ENCODE measurements at places on chromosomes 6 and 20.

- DNase-seq: no peak
Measured at GRCh38 chr6:144106206-144106605, 10.8 kb upstream of the SF3B5 start.

DNA sequence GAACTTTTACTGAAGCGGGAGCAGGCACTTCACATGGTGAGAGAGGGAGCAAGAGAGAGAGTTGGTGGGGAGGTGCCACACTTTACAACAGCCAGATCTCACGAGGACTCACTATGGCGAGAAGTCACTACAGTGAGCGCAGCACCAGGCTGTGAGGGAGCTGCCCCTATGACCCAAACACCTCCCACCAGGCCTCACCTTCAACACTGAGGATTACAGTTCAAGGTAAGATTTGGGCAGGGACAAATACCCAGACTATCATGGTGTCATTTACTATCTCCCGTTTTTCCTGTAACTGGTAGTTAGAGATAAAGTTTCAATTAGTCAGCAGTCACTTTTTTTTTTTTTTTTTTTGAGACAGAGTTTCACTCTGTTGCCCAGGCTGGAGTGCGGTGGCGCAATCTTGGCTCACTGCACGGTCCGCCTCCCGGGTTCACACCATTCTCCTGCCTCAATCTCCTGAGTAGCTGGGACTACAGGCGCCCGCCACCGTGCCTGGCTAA is 7.8 kb downstream of the RBCK1 start:
- DNase-seq: no peak

DNA sequence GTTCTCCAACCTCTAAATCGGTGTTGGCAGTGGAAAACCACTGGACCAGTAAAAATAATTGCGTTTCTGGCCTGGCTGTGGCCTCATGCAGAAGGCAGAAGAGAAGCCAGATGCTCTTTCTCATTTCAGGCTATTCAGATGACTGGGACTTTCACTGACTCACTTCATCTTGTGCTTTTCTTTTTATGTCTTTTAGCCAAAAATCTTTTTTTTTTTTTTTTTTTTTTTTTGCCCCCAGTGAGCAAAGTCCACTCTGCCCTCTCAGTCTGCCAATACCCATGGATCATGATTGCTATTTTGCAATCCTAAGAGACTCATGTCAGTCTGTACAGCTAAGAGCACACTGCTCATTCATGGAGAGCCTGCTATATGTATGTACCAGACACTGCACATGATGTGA is 962.5 kb downstream of the KIF16B start:
- DNase-seq: no peak

GRCh38 chr20:61560361-61560853 is 308.3 kb downstream of the CDH4 start:
- DNase-seq: no peak

GRCh38 chr6:78670802-78671201 is 196.5 kb upstream of the IRAK1BP1 start:
- no peak for DNase-seq

GRCh38 chr6:159020011-159020410 is 20.0 kb upstream of the RSPH3 start:
- DNase-seq: no peak

GRCh38 chr6:39995633-39996032 is 61.4 kb upstream of the MOCS1 start:
- no peak for DNase-seq

DNA sequence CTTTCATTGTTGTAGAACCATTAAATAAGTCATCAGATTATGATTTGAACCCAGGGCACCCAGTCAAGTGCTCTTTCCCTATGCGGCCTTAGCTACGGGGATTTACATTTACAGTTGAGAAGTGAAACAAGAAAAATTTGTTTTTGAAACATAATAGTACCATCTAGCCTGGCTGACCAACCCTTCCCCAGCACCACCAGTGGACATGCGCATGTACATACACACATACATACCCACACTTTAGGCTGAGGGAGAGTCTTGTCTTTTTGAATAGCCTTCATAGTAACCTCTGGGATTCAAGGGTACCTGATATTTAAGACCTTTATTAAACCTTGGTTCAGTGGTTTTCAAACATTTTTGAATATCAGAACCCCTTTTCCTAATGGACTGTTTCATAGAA is 33.8 kb downstream of the SCAND1 start:
- DNase-seq: no peak

DNA sequence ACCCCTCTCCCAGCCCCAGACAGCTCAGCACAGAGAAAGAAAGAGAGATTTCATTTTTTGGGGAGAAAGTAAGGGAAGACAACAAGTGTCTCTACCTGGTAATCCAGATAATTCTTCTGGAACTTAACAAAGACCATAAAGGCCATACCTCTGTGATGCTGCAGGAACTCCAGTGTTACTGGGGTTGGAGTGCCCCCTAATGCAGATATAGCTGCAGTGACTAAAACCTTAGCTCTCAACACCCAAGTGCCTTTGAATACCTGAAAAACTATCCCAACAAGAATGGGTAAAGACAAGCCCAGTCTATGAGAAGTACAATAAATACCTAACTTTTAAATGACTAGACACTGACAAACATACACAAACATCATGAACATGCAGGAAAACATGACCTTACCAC is 365.3 kb upstream of the PTCHD4 start:
- no peak for DNase-seq

DNA sequence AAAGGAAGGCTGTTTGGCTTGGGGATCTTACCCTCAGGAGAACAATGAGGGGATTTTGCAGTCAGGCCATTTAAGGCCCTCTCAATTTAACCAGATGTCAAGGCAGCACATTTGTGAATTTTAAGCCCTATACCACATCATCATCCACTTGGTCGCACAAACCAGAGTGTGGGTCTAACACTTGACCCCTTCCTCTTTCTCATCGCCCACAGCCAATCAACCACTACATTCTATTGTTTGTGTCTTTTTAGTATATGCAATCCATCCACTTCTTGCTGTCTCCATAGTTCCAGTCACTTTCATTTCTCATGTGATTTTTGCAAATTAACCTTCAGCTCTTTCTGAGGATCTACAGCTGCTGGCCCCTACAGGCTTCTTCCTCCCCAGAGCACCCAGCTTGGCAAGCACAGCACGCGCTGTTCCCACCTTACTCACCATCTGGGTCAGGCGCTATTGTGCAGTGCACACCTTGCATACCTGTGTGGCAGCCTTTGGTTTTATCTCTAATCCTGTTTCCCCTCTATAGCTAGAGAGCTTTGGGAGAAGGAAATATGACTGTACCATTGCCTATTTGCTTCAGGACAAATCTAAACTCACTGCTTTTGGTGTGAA is 32.3 kb upstream of the CD83 start:
- DNase-seq: no peak

DNA sequence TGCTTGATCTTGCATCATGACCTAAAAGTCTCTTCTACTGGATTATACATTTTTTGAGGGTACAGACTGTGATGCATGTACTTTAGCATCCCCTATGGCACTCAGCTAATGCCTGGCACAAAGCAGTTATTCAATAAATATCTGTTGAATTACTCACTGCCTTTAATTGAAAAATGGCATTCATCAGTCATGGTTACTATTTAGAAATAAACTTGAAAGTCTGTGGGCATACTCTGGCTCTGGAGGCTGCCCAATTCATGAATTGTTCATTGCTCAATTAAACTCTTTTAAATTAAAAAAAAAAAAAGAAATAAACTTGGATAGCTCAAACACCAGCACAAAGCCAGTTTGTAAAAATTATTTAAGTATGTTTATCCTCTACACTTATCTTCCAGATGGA is 40.0 kb downstream of the HEBP2 start:
- no peak for DNase-seq

DNA sequence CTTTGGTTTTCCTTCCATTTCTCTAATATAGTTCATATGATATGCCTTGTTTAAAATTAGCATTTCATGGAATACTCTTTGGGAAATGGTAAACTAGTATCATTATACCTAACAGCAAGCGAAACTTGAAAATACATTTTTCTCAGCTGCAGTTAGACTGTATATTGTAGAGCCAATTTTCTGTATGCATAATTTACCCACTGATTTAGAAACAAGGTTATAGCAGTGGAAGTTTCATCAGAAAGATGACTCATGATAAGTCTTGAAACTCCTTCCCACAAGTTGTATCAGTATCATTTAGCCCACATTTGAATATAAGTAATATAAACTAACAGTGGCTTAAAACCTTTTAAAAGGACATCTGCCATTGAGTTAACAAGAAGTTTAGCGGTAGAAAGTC is 164.8 kb upstream of the BMP5 start:
- no peak for DNase-seq

DNA sequence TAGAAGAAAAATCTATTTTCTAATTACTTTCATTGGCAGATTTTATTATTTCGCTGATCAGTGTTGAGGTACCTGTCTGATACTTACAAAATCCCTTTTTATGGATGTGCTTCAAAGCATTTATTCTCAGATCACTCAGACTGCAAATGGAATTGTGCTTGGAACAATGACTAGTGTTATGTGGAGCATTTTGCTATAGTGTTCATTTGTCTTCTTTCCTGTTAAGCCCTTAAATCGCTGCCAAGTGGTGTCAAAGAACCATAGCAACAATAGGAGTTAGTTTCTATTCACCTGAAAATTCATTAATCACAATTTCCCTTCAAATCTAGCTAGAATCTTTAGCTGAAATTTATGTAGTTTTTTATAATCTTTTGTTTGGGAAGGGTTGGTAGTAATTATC is 29.8 kb downstream of the SMPDL3A start:
- no peak for DNase-seq

DNA sequence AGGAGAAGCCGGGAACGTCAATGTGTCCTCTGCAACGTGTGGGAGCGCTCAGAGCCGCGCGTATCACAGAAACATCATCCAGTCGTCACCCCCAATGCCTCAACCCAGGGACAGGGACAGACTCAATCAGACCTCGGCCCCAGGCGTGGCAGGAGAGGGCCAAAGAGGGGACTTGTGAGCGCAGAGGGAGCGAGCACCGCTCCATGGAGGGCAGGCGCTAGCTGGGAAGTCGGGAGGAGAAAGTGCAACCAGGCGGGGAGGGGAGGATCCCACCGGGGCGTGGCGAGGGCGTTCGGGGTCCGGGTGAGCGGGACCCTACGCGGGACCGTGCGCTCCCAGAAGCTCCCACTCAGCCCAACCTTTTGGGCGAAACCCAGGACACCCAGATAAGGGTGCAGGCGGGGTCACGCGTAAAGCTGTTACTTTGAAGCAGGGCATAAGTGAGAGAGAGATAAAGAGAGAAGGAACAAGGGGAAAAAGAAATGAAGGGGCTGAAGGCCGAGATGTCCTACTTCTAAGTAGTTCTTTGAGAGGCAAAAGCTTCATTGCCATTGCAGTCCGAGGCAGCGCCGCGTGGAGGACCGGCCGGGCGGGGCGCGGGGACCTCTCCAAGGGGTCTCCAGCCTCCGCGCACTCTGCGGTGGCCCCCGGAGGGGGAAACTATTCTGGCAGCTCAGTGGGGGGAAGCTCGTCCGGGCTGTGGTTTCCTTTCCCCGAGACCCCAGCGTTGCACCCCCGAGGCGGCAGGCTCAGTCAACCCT is 862 bp upstream of the SOBP start:
- no peak for DNase-seq

- DNase-seq: no peak
Measured at GRCh38 chr6:14656649-14657048, 539.1 kb downstream of the CD83 start.

- no peak for DNase-seq
Measured at GRCh38 chr6:42467651-42468050, 15.9 kb upstream of the TRERF1 start.

DNA sequence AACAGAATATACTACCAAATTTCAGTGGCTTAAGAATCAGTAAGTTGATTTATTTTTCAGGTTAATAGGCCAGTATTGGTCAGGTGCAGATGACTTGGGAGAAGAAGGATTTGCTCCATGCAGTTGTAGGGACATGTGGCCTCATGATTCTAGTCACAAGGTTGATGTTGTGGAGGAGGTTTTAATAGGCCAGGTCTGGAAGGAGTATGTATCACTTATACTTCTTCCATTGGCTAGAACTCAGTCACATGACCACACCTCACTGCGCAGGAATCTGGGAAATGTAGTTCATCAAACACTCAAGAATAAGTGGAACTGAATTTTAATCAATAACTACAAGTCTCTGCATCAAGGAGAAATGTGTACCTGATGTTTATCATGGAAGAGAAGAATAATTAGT is 281.5 kb upstream of the QKI start:
- DNase-seq: no peak

GRCh38 chr20:62831854-62832211 is 15.0 kb downstream of the COL9A3 start:
- DNase-seq: no peak

GRCh38 chr6:135976585-135976984 is 125.1 kb downstream of the PDE7B start:
- DNase-seq: no peak

- no peak for DNase-seq
Measured at GRCh38 chr20:11230999-11231398, 557.2 kb upstream of the JAG1 start.

DNA sequence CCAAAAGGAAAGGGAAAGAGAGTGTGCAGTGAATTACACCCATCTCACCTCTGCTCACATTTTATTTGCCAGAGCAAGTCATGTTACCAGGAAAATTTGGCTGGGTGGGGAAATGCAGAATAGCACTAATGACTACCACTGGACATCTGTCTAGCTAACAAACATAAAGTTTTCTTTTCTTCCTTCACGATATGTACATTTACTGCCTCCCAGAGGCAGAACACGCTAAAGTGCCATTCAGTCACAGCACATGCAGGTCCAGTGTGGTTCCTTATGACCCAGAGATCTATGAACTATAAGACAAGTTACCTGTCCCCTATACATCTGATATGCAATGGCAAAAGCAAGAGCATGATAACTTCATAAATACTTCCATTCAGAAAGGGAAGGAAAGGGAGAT is 194.1 kb downstream of the OGFRL1 start:
- DNase-seq: no peak

GRCh38 chr20:44026647-44027342 is 112.1 kb downstream of the TOX2 start:
- no peak for DNase-seq

GRCh38 chr20:46772901-46773300 is 63.5 kb downstream of the SLC2A10 start:
- no peak for DNase-seq

- no peak for DNase-seq
Measured at GRCh38 chr6:128161839-128162238, 261.0 kb upstream of the THEMIS start.

- no peak for DNase-seq
Measured at GRCh38 chr6:15530411-15530810, 132.4 kb downstream of the DTNBP1 start.

- DNase-seq: no peak
Measured at GRCh38 chr6:145609521-145609920, 125.8 kb downstream of the EPM2A start.

DNA sequence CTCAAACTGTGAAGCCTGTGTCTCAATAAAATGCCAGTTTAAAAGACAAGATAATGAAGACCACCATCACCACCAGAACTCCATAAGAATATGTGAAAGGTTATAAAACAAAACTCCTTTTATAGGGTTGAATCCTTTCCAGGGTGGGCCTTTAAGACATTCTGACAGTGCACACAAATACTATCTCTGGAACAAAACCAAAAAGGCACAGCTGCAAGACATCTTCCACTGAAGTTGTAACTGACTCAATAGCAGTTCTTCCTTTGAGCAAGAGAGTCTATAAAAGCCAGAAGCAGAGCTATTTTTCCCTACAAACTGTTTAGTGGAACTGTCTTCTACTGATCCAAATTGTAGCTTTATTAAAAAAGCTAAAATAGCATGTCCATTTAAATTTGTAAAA is 81.6 kb downstream of the EPB41L2 start:
- no peak for DNase-seq

GRCh38 chr20:16713066-16713465 is 16.8 kb upstream of the SNRPB2 start:
- DNase-seq: no peak

Measured in activated T-helper 1 cell treated with anti-CD3 and anti-CD28 coated beads, Interleukin-2, amount 50 U/mL, for 16 hours (primary cell).